ENCODE measurements at places on chromosomes 7 and 10. TPM values are rescaled to one million over a fixed set of nuclear protein-coding genes. Genes with fewer than 3 reads are reported as not detected.

DNA sequence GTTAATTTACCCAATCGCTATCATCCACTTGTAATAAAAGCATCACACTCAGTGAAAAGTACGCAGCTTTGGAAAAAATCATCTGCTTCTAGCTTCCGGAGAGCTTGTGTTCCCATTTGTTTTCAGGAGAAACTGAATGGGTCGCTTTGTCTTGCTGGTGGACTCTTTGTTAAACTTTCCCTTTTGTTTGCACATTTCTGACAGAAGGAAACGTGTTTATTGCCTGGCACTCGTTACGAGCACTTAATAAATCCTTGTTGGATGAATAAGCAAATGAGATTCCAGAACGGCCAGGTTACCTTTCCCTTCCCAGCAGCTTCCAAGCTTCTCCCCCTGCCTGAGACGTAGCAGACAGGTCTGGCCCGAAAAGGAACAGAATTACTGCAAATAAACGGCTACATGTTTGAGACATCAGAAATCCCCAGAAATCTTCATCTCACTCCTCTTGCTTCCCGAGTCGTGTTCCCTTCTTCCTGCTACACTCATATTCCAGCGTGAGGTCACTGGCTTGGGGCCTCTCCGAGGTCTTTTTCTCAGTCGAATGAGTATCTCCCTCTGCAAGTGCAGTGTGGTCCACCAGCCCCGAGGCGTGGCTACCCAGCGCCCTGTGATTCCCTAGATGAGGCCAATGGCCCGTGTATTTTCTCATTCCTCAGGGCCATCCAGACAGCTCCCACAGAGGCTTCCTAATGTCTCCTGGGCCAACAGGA lies 167.2 kb downstream of the FRMD4A start:
- DNase-seq = no peak

DNA sequence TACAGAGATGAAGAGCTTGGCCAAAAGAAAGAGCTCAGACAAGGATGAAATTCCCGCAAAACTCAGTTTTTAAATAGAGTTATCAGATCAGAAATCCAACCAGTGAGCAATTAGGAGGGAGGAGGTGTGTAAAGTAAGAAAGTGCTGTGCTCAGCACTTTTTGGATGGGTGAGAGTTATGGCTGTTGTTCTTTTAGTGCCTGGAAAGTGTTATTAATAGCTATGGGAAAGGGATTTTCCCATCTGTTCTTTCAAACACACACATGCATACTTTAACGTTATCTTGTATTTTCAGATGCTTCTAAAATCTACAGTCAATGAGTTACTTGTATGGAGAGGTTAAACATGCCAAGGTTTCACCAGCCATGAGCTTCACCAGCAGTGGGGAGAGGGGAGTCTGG lies 107.3 kb upstream of the TMEM72 start:
- DNase-seq = no peak

DNA sequence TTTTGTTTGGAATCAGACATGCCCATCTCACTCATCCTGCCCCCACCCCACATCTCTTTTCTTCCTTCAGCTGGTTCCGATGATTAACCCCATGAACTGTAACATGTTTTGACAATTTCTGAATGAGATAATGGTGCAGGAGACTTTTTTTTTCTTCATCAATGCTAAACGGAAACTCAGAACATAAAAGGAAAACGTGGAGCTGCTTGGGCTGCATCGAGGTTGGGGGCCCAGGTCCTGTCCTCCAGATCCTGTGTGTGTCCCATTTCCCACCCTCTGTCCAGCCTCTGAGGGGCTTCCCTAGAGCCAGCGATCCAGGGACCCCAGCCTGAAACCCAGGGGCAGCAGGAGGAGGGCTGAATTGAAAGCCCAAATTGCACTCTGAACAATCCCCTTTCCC lies 263.8 kb upstream of the GRB10 start:
- no peak for DNase-seq

Gene RADIL
- not detected for polyA plus RNA-seq

Gene SEMA3C
- polyA plus RNA-seq = 142 TPM

Gene CXCL12
- polyA plus RNA-seq = not detected

- no peak for DNase-seq
These were observed 13.7 kb upstream of the C10orf71 start for GRCh38 chr10:49285232-49285631.

Gene LDB3
- not detected for polyA plus RNA-seq

Gene PAX4
- not detected for polyA plus RNA-seq

Gene SFRP4
- polyA plus RNA-seq = not detected

DNA sequence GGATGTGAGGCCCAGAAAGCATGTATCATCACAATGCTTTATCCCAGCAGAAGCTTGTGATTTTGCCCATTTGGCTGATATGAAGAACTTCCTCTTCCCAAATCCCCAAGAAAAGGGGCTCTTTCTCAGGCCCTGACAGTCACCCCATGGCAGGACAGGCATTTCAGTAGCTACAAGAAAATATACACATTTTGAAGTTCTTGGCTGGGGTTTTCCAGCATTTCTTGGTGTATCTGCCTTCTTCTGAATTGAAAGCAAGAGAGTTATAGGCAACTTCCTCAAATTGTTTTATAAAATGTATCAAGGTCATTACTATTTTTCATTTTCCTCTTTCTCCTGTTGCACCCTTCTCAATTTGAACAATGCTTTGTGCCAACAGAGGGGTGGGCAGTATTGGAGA lies 63.3 kb upstream of the PDLIM1 start:
- no peak for DNase-seq

DNA sequence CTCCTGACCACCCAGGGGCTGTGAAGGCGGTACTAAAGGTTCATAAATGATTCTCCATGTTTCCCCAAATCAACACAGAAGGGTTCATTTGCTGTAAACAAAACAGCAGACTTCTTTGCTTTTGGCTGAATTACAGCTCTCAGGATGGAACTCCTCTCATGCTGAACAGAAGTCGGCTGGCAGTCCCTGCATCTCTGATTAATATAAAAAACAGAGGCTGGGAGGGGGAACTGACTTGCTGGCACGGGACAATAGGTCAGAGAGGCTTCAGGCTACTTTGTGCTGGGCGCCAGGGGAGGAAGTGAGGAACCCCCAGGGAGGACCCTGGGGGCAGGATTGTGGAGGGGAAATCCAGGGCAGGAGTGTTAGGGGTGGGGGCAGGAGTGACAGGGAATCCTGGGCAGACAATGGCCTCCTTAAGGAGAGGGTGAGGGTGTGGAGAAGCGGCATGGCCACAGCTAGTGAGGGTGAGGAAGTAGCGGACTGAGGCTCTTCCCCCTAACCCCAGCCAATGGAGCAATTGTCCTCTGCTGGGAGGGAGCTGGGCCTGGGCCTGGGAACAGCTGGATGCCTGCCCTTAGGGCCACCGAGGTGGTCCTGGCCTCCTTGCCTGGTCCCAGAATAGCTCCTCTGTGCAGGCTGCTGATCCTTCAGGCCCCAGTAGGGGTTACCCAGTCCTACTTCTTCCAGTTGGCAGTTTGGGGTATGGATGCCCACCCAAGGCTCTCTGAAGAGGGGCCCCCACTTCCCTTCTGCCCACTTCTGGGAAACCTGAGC lies 9.2 kb upstream of the SFRP5 start:
- no peak for DNase-seq

Gene SFTPA1
- polyA plus RNA-seq = not detected

DNA sequence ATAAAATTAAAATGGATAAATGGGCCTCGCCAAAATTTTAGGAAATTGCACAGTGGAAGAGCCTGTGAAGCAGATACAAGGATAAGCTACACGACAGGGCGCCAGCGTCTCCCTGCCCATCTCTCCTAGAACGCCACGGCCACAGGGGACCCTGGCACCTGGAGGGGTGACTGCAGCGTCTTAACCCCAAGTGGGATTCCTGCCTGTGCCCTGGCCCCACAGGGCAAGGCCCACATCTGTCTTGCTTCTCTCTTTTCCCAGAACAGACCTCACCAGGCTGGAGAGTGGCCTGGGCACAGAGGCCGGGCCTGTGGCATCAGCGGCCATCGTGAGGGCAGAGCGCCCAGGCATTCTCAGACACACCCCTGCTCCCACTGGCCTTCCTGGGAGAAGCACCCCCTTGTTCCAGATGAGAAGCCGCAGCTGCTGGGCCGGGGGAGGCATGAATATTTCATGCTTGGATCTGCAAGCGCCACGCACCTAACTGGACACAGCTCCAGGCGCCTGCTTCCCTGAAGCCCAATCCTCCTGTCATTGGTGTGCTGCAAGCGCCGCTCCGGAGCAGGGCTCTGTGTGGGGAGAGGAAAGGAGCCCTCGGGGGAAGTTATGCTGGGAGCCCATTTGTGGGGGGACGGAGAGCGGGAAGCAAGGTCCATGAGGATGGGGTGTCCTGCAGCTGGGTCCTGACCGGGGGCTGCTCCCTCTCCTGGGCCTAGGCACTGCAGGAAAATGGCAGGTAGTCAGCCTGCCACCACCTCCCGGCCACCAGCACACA lies 153.5 kb downstream of the ELFN1 start:
- DNase-seq = no peak

Gene GPR26
- not detected for polyA plus RNA-seq

Gene NUDT5
- 125 TPM for polyA plus RNA-seq

- DNase-seq = no peak
These were observed 135.8 kb upstream of the TMEM168 start for GRCh38 chr7:112926018-112926417.

DNA sequence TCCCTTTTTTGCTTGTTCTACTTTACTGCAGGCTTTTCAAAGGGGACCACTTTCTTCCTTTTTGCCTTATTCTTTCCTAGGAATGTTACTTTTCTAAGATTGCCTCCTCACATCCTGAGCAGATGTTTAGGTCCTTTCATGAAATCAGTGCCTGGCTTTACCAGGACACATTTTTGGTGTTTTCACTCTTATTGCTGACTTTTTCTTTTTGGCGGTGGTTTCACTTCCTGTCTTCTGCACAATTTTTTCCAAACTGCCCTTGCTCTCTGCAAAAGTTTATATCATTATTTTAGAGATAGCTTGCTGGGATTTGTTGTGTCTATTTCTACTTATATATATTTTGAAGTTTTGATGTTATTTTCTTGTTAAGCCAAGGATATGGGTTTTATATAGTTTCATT lies 332.2 kb upstream of the MTPN start:
- DNase-seq = no peak

Gene CUZD1
- polyA plus RNA-seq = 0.93 TPM

Gene RBP3
- not detected for polyA plus RNA-seq

Gene TAS2R5
- 2.0 TPM for polyA plus RNA-seq

- no peak for DNase-seq
These were observed 66.5 kb downstream of the BICC1 start for GRCh38 chr10:58579011-58579655.

Gene ZCWPW1
- 1.7 TPM for polyA plus RNA-seq

DNA sequence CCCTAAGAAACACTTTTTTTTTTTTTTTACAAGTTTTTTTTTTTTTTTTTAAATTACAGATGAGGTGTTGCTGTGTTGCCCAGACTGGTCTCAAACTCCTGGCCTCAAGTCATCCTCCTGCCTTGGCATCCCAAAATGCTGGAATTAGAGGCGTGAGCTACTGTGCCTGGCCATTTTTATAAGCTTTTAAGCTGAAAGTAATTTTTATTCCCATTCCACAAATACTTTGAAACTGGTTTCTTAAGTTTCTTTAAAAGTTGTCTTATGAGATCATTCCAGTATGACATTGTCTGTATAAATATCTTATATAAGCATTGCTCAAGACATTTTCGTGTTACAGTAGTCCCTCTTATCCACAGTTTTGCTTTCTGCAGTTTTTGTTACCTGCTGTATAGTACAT lies 61.4 kb upstream of the CYP26C1 start:
- no peak for DNase-seq

- no peak for DNase-seq
These were observed 72.3 kb downstream of the GLCCI1 start for GRCh38 chr7:8040768-8041369.

Gene CFTR
- polyA plus RNA-seq = not detected

- no peak for DNase-seq
These were observed 92.0 kb downstream of the KCNMA1 start for GRCh38 chr10:77545585-77545984.

DNA sequence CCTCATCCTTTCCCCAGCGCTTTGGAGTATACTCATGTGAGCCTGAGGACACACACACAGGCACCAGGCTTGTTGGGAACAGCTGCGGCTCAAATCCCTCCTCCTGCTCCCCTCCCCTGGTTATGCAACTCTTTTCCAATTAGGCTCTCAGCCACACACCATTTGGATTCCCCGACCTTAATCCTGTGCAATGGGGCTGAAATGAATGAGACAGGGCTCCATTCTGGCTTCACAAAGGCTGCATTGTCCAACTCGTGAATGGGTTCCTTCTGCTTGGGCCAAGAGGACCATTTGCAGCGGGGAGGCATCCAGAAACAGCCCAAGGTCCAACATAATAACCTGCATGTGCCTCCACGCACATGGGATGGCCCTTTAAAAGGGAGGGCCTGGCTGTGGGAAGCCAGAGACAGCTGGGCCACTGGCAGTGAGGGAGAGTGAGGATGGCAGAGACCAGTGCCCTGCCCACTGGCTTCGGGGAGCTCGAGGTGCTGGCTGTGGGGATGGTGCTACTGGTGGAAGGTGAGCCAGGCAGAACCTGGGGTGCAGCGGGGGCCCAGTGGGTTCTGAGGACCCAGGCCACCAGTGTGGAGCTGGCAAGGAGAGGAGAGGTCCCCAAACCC lies at the start of gene RGR:
Gene RGR, plus strand, starts transcription at position 403 of the 620 bp plus-strand sequence. Its CDS starts 38 bp downstream, at position 441.
- no peak for DNase-seq

- DNase-seq = no peak
These were observed 636.5 kb downstream of the DNAJB9 start for GRCh38 chr7:109206196-109206595.

Gene PON1
- not detected for polyA plus RNA-seq

- DNase-seq = no peak
These were observed 6.5 kb downstream of the CHAT start for GRCh38 chr10:49620286-49620810.

DNA sequence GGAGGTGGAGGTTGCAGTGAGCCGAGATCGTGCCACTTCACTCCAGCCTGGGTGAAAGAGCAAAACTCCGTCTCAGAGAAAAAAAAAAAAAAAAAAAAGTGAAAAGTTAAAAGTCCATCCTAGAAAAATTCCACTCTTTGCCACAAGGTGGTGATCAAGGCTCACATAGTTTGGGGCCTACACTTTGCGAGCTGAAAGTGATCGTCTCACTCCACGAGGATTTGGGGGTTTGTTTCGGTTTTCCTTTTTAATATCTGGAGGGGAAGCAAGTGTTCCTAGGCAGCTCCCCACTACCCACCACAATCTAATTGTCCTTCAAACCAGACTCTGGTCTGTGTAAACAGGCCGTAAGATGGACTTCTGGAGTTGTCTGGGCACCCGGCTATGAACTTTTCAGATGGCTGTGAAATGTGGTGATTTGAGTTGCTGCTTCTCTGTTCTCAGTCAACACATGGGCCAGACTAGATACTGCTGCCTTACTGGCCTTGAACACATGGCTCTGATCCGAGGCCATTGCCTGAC lies 27.1 kb downstream of the PRLHR start:
- no peak for DNase-seq

Gene PEX1
- 17.4 TPM for polyA plus RNA-seq

Gene ADCYAP1R1
- polyA plus RNA-seq = not detected

Gene LRRC61
- 1.0 TPM for polyA plus RNA-seq

GRCh38 chr10:102646610-102647442 lies 2.5 kb downstream of the TRIM8 start:
- DNase-seq = no peak
